GM03348 (cell line): ENCODE measurements at places on chromosomes 12 and 14.

DNA sequence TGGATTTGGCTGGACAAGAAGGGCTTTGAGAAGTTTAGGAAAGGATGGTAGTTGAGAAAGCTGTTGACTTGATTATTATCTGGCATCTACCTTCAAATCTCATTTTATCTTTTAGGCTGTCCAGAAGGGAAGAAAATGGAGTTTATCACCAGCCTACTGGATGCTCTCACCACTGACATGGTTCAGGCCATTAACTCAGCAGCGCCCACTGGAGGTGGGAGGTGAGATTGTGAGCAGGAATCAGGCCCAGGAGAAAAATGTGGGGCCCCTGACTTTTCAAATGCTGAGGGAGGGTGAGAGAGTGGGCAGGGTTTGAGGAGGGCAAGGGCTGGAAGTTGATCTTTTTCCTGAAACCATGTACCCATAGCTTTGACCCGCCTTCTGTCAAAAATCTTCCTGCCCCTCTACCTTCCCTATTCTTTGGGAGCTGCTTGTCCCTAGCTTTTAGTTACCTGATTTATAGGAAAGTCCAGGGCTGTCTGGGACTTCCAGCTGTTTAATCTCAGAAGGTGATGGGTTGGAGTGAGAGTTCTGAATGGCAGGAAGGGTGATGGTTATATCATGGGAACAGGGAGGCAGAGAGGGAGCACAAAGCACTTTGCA is 134.2 kb downstream of the SMOC1 start:
- no peak for DNase-seq

- DNase-seq = no peak
Observed at GRCh38 chr14:90604356-90604755, 207.5 kb downstream of the CALM1 start.

- no peak for DNase-seq
Observed at GRCh38 chr12:79356216-79356615, 334.5 kb downstream of the PAWR start.

DNA sequence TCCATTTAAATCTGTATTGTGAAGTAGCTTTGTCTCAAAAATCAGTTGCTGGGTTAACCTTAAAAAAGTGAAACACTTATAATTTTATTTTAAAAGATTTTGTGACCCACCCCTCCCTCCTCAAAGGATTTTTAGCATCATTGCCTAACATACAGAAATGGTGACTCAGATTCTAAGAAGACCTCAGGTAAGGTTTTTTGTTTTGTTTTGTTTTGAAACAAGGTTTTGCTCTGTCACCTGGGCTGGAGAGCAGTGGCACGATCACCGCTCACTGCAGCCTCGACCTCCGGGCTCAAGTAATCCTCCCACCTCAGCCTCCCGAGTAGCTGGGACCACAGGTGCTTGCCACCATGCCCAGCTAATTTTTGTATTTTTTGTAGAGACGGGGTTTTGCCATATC is 74.2 kb downstream of the GNS start:
- no peak for DNase-seq

- no peak for DNase-seq
Observed at GRCh38 chr14:20350860-20351259, 7.4 kb downstream of the PARP2 start.

- peak; percentile 81 for DNase-seq
Observed at GRCh38 chr14:24232645-24233537, at the start of gene GMPR2. GMPR2 (plus strand) TSS chr14:24232929; CDS start chr14:24233254, 325 bp downstream.

GRCh38 chr12:21428241-21428640 is 9.2 kb upstream of the PYROXD1 start:
- peak; percentile 27 for DNase-seq

- no peak for DNase-seq
Observed at GRCh38 chr12:69932676-69933552, 107.9 kb downstream of the MYRFL start.

DNA sequence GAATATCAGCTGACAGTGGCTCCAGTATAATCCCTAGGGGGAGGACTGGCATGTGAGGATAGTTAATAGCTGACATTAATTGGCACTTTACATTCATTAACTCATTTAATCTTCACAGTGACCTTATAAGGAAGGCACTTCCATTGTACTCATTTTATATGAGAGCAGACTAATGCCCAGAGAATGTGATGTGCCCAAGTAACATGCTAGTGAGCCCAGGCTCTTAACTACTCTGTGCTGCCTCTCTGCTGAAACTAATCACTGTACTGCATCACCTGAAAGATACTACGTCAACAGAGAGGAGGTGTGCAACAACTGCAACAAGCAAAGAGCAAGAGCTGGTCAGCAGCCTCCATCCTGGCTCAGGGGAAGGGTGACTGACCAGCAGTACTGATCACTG is 40.1 kb downstream of the GALNT4 start:
- no peak for DNase-seq

GRCh38 chr12:97275728-97276590 is 186.6 kb upstream of the RMST start:
- DNase-seq = no peak

DNA sequence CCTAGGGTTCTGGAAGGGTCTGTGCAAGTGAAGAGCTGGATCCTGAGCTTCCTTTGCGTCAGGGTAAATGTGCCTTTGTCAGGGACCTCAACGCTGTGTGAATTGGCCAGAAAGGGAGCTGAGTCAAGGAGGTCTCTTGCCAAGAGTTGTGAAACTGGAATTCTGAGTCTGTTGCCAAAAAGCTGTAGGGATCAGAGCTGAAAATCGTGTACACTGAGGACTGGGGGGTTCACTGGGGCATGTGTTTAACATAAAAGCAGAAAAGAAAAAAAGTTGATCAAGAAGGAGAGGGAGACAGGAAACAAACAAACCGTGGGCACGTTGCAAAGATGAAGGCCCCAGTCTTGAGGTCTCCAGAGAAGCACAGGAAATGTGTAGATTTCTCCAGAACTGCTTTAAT is 1081.5 kb downstream of the VRK1 start:
- DNase-seq = no peak

DNA sequence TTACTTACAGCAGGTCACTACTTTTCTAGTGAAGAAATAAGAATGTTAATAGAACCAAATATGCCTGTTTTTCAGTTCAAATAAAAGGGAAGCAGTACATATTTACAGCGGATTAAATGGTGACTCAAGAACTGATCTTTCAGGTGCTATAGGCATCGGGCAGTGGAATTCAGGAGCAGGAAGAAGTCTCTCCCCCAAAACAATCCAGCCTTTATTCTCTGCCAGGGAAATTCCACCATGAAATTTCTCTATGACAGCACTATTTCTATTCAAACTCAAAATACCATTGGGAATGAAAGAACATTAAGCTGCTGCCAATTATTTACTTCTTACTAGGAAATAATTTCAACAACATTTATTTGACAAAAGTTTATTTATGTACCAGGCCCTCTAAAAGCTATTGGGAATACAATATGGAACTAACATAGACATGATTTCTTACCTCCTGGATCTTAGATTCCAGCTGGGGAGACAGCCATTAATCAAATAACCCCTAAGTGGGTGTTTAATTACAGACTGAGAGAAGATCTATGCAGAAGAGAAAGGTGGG is 60.3 kb upstream of the KRR1 start:
- DNase-seq = no peak

DNA sequence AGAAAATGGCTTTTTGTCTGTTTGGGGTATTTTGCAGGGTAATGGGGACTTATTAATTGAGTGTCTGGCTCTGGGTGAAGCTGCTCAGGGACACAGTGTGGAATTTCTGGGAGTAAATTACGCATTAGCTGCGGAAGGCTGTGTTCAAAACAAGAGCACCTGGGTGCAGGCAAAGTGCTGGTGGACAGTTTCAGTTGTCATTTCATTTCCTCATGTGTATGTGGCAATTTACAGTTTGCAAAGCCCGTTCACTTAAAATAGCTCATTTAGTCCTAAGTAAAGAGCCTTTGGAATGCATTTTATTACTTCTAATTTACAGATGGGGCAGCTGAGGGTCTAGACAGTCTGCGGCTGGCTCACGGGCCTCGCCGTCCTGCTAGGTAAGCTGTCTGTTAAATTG is 546.8 kb downstream of the BCL11B start:
- DNase-seq = no peak

DNA sequence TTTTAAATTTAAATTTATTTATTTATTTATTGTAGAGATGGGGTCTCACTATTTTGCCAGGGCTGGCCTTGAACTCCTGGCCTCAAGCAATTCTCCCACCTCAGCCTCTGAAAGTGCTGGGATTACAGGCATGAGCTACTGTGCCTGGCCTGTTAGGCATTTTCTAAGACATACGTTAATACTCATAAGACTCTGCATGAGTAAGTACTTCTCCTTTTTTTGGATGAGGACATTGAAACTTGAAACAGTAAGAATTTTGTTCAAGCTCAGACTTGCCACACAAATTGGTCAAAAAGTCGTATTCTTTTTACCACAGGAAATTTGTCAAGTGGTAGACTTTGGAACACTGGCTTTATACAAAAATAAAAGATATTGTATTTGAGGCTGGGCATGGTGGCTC is 187.4 kb upstream of the RASSF8 start:
- DNase-seq = no peak

- DNase-seq = peak; percentile 65
Observed at GRCh38 chr12:113322343-113322742, 12.6 kb downstream of the SLC8B1 start.

GRCh38 chr14:74613211-74613914 is 1.3 kb upstream of the LTBP2 start:
- no peak for DNase-seq

- DNase-seq = peak; percentile 42
Observed at GRCh38 chr14:88895116-88895515, 70.7 kb downstream of the TTC8 start.

DNA sequence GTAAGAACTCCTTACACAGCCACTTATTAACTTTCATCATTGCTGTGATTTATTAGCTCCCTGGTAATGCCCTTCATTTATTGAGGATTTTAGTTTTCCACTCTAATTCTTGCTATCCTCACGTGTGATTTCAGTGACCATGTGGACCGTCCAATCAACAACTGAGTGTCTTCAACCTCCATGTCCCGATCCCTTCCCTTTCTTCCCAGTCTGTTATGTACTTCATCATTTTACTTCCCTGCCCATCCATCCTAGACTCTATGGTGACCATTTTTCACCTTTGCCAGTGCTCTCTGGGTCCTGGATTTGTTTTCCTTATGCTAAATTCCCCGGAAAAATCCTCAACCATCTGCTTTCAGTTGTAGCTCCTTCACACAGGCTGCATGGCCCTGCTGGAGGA is 111.0 kb downstream of the MSRB3 start:
- DNase-seq = no peak

GRCh38 chr12:7966563-7966962 is 30.6 kb upstream of the SLC2A3 start:
- DNase-seq = no peak

DNA sequence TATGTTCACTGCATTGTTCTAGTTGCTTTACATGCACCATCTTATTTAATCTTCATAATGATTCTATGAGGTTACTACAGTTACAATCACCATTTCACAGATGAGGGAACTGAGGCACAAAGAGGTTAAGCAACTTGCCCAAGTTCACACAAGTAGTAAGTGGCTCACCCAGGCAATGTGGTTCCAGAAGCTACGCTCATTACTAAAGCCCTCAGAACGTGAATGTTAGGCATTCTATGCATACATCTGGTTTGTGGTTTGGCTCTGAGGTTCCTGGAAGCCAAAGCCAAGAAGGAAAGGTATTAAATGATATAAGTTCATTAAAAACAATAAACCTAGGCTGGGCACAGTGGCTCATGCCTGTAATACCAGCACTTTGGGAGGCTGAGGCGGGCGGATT is 14.4 kb upstream of the VRTN start:
- DNase-seq = peak; percentile 63

GRCh38 chr12:71504476-71504875 is 64.9 kb downstream of the LGR5 start:
- no peak for DNase-seq

DNA sequence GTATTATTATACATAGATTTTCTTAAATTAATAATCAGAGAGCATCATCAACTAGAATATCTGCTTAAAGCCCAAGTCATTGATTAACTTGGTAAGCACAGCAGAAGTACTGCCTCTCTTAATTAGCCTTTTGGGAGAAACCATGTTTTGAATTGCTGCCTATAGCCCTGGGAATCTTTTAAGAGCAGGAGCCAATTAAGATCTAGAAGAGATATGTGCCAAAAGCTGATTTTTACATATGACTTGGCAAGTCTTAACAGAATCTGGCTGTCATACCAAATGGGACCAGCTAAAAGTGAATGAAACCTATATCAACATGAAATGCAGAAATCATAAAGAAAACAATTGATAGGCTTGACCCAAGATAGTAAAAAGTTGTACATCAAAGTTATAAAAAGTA is 23.2 kb upstream of the WNK1 start:
- no peak for DNase-seq

DNA sequence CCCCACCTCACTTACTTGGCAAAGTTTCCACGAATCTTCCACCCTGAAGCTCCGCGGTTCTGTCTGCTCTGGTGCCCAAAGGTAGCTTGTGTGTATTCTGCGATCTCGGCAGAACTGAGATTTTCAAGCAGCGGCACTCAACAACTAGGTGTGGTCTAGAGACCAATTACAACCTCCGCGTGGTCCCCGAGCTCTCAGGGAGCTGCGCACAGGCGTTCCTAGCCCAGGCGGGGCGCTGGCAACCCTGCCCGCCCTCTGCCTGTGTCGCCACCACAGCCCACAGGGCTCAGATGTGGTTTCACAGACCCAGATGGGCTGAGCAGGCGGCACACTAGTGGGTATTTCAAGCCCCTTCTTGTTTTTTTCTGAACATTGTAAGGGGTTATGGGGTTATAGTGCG is 1.5 kb upstream of the DIABLO start:
- DNase-seq = no peak

- no peak for DNase-seq
Observed at GRCh38 chr12:132624186-132624855, 5.7 kb downstream of the P2RX2 start.

DNA sequence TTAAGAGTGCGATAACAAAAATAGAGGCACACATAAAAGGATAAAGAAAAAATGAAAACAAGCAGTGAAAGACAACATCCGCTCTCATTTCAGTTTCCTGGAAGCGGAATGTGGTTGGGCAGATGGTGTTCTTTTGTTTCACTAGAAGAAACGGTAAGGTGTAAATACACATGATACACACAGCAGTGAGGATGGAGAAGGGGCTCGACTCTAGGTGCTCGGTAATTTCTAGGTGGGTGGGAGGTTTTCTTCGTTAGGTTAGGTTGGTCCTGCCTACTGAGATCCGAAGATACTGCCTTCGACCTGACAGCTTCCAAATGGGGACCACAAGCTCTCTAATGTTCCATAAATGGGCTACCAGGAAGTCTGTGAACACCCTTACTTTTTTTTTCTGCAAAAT is 1082.5 kb downstream of the BCL11B start:
- no peak for DNase-seq
